ENCODE measurements at places on chromosomes 5 and 9.

- no peaks in the 10 kb centered on the region for H3K36me3 ChIP-seq
- no peaks in the 10 kb centered on the region for H3K27me3 ChIP-seq
- peaks cover 14% of the 10 kb centered on the region for H3K4me1 ChIP-seq
- DNase-seq, result no peak
- H3K27ac ChIP-seq, result 0 out of 2 replicates have a peak overlapping the region, but pooled peaks have one; percentile 67
These were observed 143.3 kb upstream of the LMX1B start for GRCh38 chr9:126470241-126470993.

- no peak for DNase-seq
- H3K27me3 ChIP-seq, result no peaks in the 10 kb centered on the region
- H3K36me3 ChIP-seq, result no peaks in the 10 kb centered on the region
- no peak overlapping the region for H3K27ac ChIP-seq
- H3K4me3 ChIP-seq, result no peak overlapping the region
- peaks cover 27% of the 10 kb centered on the region for H3K4me1 ChIP-seq
These were observed 15.5 kb downstream of the PRKACG start for GRCh38 chr9:68998385-68998784.

GRCh38 chr9:107690021-107690420 lies 200.5 kb upstream of the KLF4 start:
- H3K27ac ChIP-seq, result no peak overlapping the region
- H3K36me3 ChIP-seq, result no peaks in the 10 kb centered on the region
- no peaks in the 10 kb centered on the region for H3K27me3 ChIP-seq
- no peak overlapping the region for H3K4me3 ChIP-seq

- H3K27me3 ChIP-seq, result no peaks in the 10 kb centered on the region
- DNase-seq, result no peak
- no peak overlapping the region for H3K4me3 ChIP-seq
- H3K36me3 ChIP-seq, result no peaks in the 10 kb centered on the region
These were observed 93.0 kb upstream of the ZNF608 start for GRCh38 chr5:124839371-124839998.

DNA sequence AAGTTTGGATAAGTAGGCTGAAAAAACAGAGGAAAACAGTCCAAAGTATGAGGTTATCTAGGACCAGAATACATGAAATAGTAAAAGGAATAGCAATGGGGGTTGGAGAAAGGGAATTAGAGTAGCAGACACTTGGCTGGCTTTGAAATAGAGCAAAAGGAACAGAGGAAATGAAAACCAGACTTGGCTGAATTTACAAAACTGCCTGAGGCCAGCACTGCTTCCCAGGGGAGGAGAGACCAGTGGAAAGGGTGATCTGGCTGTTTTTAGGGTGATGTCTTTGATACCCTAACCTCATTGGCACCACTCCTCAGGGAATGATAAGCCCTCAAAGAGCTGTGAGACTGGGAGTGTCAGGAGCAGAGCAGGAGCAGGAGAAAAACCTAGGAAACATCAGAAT lies 413.4 kb upstream of the SLC30A5 start:
- no peaks in the 10 kb centered on the region for H3K4me1 ChIP-seq
- H3K4me3 ChIP-seq, result no peak overlapping the region
- H3K27ac ChIP-seq, result no peak overlapping the region
- H3K36me3 ChIP-seq, result no peaks in the 10 kb centered on the region
- DNase-seq, result no peak

DNA sequence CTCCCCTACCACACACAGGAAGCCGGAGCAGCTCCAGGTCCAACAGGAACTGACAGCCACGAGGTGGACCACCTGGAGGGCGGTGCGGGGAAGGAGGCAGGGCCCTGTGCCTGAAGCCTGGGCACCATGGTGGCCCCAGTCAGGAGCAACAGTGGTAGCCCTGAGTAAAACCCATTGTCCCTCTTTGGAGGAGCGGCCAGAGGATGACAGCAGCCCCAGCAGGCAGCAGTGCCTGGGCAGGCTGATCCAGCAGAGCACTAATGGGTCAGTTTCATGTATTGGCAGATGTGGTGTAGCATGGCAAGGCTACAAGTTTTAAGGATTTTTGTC lies 47.7 kb upstream of the GARNL3 start:
- no peaks in the 10 kb centered on the region for H3K36me3 ChIP-seq
- H3K27me3 ChIP-seq, result no peaks in the 10 kb centered on the region
- H3K4me1 ChIP-seq, result no peaks in the 10 kb centered on the region
- H3K4me3 ChIP-seq, result no peak overlapping the region
- no peak for DNase-seq

DNA sequence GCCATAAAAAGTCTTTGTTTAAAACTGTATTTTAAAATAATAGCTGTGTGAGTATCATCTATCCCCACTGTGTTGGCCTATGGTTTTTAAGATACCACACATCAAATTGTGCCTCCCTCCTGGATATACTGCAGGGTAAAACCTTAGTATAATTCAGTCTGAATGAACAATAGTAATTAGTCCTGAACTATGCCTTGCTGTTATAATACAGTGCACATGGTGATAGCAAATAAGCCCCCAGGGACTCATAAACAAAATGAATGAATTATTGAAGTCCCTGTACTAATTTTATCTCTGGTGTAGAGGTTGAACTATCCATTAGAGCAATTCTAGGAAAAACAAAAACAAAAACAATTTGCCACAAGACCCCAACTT lies 142.7 kb upstream of the ADAMTSL1 start:
- no peaks in the 10 kb centered on the region for H3K36me3 ChIP-seq
- DNase-seq, result no peak
- H3K4me1 ChIP-seq, result peaks cover 4% of the 10 kb centered on the region
- H3K4me3 ChIP-seq, result no peak overlapping the region

- DNase-seq, result no peak
- H3K27me3 ChIP-seq, result peaks cover 87% of the 10 kb centered on the region
- no peak overlapping the region for H3K27ac ChIP-seq
- H3K4me3 ChIP-seq, result no peak overlapping the region
- no peaks in the 10 kb centered on the region for H3K36me3 ChIP-seq
These were observed 3.9 kb upstream of the MEF2C start for GRCh38 chr5:88886746-88887341.

DNA sequence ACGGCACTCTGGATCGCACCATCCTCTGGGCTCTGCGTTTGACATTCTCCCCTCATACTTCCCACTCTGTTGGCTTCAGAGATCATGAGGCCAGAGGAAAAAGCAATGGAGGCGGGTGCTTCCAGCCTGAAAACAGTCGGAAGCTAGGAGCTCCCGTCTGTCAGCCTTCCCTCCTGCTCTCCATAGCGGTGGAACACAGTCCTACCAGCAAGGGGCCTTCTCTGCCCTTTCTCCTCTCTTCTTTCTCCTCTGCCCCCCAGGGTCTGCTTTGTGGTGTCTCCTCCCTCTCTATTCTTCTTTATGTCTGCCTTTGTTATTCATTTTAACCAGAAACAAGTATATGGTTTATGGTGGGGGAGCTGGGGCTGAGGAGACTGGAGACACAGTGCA lies 152.5 kb upstream of the NFIB start:
- no peaks in the 10 kb centered on the region for H3K36me3 ChIP-seq
- H3K4me1 ChIP-seq, result peaks cover 17% of the 10 kb centered on the region
- peak; percentile 11 for DNase-seq
- no peak overlapping the region for H3K4me3 ChIP-seq
- no peaks in the 10 kb centered on the region for H3K27me3 ChIP-seq

DNA sequence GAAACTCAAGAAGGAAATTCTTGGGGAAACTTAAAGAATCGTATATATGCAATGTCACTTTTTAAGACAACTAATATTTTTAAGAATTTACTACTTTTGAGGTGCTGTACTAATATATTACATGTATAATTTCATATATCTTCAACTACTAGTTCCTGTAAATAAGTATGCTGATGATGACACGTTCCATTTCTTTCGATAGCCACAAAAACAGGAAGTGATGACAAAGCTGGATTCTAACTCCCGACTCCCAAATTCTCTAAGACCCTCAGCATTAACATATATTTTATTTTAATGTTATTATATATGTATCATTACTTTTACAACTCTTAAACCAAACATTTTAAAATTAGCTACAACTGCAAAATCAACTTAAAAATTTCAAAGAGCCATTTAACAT lies 74.8 kb downstream of the STK32A start:
- no peak overlapping the region for H3K27ac ChIP-seq
- H3K4me3 ChIP-seq, result no peak overlapping the region
- no peaks in the 10 kb centered on the region for H3K27me3 ChIP-seq
- DNase-seq, result no peak

DNA sequence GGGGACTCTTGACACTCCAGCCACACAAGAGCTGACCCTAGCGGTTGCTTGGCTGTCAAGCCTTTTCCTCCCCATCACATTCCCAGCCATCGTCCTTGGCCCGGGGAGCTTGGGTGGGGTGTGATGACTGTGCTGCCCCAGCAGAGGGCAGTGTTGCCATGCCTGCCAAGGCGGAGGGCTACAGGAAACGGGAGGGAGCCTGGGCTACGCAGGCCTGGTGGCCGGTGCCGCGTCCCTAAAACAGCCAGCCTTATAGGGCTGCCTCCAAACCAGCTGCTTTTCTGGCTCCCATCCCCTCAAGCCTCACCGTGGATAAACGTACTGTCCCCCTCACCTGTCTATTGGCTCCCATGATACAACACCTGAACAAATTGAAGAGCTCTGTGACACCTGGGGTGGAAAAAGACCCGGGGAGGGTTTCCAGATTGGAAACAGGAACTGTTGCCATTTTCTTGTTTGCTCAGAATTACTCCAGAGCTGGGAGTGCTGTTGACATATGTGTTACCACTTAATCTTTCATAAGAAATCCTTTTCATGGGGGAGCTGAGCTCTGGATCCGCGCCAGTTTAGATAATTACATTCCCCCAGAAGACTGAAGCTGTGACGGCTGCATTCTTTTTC lies 72.8 kb upstream of the ASTN2 start:
- H3K27me3 ChIP-seq, result no peaks in the 10 kb centered on the region
- H3K4me3 ChIP-seq, result peak overlapping the region; percentile 36
- peak; percentile 90 for DNase-seq

DNA sequence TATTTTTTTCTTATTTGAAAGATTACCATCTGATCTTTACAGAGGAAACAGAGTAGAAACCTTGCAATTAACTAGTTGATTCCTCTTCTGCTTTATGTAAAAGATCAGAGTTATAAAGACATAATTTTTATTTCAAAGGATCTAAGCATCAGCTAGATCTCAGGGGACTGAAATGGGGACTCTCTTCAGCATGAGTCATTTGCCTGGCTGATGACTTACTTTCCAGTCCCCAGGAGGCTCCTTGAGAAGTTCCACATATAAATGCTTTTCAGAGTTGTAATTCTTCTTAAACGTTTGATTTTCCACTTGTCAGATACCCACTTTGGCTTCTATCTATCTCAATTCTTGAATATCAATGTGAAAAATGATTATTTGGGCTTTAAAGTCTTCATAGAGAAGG lies 389.4 kb downstream of the RAB3C start:
- no peak overlapping the region for H3K27ac ChIP-seq
- H3K27me3 ChIP-seq, result no peaks in the 10 kb centered on the region
- no peak overlapping the region for H3K4me3 ChIP-seq
- H3K36me3 ChIP-seq, result no peaks in the 10 kb centered on the region
- peaks cover 7% of the 10 kb centered on the region for H3K4me1 ChIP-seq
- no peak for DNase-seq

GRCh38 chr5:74313896-74314295 lies 326.6 kb downstream of the ENC1 start:
- no peak overlapping the region for H3K27ac ChIP-seq
- no peaks in the 10 kb centered on the region for H3K4me1 ChIP-seq
- no peaks in the 10 kb centered on the region for H3K27me3 ChIP-seq
- no peaks in the 10 kb centered on the region for H3K36me3 ChIP-seq

DNA sequence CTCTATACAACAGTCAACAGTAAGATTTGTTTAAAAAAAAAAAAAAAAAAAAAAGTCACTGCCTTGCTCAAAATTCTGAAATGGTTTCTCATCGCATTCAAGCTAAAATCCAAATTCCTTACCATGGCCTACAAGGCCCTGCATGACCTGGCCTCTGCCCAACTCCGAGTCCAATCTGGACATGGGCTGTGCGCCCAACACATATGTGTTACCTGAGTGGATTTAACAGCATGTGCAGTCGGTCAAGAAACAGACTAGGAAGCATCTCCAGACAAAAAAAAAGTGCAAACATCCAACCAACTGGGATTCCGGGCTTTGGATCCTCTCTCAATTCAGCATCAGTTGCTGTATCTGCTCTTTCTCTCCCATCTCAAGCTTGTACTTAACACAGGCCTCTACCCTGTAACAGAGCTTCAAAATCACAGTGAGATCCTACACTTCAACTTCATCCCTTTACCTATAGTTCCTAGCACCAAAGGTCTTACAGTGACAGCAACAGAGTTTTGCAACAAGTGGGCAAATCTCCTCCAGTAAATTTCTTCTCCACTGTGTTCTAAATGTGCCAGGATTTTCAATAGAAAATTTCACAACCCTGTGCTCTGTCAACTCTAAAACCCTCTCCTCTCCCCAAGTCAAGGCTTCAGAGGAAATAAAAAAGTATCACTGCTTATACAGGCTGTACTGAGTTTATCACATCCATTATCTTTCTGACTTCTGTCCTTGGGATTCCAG lies 19.6 kb downstream of the ZNF608 start:
- no peaks in the 10 kb centered on the region for H3K36me3 ChIP-seq
- H3K4me3 ChIP-seq, result no peak overlapping the region
- no peak overlapping the region for H3K27ac ChIP-seq
- DNase-seq, result no peak
- H3K27me3 ChIP-seq, result no peaks in the 10 kb centered on the region

DNA sequence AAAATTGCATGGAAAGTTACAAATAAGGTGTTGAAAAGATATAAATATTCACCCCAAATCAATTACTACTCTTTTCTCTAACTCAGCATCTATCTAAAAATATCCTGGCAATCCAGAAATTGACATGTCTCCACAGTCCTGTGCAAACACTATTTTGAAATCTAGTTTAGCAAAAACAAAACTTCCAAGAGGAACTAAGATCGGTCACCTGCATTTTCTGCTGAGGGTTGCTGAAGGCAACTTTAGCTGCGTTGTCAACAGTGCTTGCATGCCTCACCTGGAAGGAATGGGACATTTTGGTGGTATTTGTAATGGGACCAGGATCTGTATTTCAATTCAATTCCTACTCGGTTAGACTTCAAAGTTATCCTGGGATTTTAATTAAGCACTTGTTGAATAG lies 398.3 kb downstream of the NTRK2 start:
- H3K27ac ChIP-seq, result no peak overlapping the region
- no peak overlapping the region for H3K4me3 ChIP-seq
- DNase-seq, result no peak
- H3K4me1 ChIP-seq, result 0 out of 2 replicates have a peak, but pooled peaks cover 6% of the 10 kb centered on the region

GRCh38 chr9:104833696-104834095 lies 69.8 kb downstream of the NIPSNAP3B start:
- no peak overlapping the region for H3K27ac ChIP-seq
- no peaks in the 10 kb centered on the region for H3K27me3 ChIP-seq
- H3K4me1 ChIP-seq, result peaks cover 6% of the 10 kb centered on the region
- H3K36me3 ChIP-seq, result no peaks in the 10 kb centered on the region

DNA sequence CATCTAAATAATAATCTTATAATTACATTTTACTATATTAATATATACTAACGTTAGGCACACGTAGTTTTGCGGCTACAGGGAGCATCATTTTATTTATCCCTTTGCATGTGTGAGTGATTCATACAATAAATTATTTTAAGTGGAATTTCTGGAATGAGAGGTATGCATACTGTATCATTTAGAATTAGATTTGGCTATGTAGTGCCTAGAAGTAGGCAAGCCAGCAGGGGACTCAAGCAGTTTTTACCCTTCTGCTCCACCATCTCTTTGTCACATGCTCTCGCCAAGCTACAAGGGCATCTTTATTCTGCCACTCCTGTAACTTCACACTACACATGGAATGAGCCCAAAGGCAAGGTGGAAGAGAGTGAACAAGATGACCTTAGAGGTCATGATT lies 60.8 kb downstream of the MEGF10 start:
- H3K27me3 ChIP-seq, result no peaks in the 10 kb centered on the region
- no peaks in the 10 kb centered on the region for H3K36me3 ChIP-seq
- H3K4me1 ChIP-seq, result no peaks in the 10 kb centered on the region

All from GM23338 (cell line).